ENCODE measurements at places on chromosomes 7 and 10.

- peak; percentile 36 for DNase-seq
Measured at GRCh38 chr7:64951250-64951848, 39.5 kb downstream of the ZNF117 start.

DNA sequence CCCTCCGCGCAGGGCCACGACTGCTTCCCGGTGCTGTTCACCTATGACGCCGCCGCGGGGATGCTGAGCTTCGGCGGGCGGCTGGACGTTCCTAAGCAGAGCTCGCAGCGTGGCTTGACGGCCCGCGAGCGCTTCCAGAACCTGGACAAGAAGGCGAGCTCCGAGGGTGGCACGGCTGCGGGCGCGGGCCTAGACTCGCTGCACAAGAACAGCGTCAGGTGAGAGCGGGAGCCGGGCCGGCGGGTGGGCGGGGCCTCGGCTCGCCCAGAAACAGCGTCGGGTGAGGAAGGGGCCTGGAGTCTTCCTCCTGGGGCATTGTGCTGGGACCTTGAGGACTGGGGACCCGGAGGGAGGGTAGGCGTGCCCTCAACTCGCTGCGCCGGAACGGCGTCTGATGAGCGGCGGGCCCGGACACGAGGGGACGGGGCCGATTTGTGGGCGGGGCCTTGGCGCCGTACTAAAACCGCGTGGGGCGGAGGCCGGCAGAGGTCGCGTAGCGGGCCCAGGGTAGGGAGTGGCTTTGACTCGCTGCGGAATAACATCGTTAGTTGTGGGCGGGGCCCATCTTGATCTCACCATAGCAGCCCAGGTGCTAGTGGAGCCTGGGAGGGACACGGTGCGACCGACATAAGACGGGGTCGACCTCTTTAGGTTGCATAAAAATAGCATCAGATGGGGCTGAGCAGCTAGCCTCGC is 15.6 kb downstream of the PDAP1 start:
- DNase-seq: no peak

DNA sequence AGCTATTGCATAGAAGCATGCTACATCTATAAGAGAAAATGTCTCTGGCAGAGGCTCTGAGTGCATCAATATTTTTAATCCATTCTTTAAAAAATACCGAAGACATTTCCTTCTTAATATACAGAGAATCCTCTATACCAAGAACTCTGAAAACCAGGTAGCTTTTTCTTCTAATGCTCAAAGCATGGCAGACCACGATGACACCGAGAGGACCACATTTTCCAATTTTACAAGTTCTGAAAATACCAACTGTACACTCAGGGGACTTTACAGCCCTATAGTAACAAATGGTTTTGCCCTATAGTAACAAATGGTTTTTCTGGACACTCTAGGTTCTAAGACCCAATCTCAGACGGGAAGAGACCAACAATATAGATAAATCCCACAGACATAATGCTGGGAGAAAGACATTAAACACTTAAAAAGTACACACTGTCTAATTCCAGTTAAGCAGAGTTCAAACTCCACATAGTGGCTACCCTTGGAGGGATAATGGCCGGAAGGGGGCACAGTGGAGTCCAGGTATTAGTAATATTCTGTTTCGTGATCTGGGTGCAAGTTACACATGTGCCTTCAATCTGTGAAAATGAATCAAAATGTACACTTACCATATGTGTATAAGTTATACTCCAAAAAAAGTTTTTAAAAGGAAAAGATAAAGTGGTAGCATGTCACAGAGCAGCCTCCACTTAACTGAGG is 26.2 kb downstream of the CCDC6 start:
- no peak for DNase-seq

- DNase-seq: peak; percentile 29
Measured at GRCh38 chr10:59240582-59241183, 64.2 kb downstream of the PHYHIPL start.

DNA sequence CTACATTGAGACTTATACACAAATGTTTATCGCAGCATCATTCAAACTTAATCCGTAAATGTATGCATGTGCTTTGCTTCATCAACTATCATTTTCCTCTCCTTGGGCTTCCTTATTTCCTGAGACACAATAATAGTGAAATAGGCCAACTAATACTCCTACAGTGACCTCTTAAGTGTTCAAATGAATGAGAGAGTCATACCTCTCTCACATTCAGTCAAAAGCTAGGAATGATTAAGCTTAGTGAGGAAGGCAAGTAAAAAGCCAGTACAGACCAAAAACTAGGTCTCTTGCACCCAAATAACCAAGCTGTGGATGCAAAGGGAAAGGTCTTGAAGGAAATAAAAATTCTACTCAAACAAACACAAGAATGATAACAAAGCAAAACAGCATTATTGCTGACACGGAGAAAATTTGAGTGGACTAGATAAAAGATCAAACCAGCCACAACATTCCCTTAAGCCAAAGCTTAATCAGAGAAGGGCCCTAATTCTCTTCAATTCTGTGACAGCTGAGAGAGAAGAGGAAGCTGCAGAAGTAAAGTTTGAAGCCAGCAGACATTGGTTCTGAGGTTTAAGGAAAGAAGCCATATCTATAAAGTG is 72.3 kb downstream of the GLCCI1 start:
- DNase-seq: no peak

GRCh38 chr7:155917836-155918430 is 105.7 kb upstream of the SHH start:
- DNase-seq: no peak

GRCh38 chr7:111750228-111750627 is 187.9 kb upstream of the IMMP2L start:
- DNase-seq: no peak

DNA sequence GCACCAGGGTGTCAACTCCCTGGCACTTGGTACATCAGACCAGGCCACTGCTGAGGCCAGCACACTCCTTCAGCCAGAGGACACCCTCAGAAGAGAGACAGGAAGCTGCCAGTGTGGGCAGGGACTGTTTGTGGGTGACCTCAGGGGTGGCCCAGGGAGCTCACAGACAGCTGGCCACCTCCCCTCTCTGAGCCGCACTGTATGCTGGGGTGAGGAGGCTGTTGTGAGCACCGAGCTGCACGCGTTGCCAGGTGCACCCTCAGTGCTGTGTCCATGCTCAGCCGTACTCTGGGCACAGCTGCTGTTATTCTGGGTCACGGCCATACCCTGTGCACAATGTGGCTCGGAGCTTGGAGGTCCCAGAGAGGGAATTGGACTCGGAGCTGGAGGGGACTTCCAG is 61.5 kb upstream of the NANOS1 start:
- no peak for DNase-seq

DNA sequence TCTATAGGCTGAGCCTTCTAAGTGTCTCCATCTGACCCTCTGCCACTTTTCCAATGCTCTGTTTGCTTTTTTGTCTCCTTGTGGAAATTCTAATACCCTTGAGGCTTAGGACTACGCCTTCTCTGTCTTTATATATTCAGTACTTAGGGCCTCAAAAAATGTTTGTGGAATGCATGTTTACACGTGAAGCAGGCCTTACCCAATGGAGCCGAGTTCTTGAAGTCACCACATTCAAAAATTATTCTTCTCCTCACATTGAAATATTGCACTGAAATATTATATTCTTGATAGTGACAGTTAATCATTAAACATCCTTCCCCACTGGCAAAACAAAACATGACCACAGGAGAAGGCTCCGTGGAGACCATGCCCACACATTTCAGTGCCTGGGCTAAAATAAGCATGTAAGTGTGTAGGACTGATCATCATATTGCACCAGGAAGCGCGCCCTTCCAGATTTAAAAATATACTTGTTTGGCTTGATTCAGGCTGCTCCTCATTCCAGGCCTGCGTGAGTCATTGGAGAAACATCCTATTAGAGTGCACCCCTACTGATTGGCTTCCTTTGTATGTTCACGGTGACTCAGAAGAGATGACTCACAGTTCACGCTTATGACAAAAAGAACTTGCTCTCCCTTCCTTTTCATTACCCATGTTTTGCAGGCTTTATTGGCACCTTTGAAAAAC is 307.4 kb upstream of the AOAH start:
- no peak for DNase-seq

DNA sequence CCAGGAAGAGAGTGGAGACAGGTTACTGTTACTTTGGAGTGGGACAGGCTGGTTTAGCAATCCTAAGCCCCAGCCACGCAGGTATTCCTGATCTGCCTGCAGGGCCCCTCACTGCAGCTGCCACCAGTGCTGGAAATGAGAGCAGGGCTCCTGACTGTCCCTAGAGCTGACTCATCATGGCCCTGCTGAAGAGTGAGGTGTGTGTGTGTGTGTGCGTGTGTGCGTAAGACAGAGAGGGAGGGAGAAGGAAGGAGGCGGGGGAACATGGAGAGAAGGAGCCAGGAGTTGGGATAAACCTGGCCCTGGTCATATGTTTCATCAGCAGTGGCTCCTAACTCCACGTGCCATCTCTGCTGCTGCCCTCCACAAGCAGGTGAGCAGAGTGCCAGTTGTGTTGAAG is 3.6 kb downstream of the FOXI2 start:
- no peak for DNase-seq

GRCh38 chr10:50619882-50620281 is 3.9 kb downstream of the SGMS1 start:
- no peak for DNase-seq

GRCh38 chr10:96660297-96660696 is 60.0 kb downstream of the PIK3AP1 start:
- DNase-seq: no peak

DNA sequence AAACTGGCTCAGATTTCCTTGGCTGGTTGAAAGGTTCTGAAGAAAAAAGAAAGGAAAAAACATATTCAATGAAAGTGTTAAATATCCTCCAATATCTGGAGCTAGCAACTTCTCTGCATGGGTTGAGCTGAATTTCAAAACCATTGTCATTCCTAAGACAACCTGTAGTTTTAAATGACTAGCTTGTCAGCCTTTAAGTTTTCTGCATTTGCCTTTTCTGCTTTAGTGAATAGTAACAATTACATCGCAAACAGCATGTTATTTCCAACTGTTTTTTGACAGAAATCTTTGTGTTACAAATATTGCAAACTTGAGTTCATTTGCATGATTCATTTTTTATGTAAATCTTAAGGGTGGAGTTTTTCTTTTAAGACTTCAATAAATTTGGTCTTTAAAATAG is 852.3 kb upstream of the CELF2 start:
- no peak for DNase-seq

DNA sequence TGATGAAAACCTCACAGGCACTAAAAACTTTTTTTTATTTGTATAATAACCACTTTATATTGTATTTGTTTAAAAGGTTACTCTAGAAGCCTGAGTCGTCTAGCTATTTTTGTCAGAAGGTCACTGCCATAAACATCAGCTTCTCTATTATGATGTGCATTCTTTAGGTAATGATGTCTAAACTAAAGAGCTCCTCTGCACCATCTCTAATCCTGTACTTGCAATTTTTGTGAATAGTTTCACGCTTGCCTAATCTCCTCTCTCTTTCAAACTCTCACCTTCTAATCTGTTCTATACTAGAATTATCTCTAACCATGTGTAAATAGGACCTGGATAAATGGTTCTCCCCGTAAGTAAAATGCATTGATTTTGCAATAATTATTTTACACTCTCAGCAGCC is 10.5 kb upstream of the CHUK start:
- no peak for DNase-seq

DNA sequence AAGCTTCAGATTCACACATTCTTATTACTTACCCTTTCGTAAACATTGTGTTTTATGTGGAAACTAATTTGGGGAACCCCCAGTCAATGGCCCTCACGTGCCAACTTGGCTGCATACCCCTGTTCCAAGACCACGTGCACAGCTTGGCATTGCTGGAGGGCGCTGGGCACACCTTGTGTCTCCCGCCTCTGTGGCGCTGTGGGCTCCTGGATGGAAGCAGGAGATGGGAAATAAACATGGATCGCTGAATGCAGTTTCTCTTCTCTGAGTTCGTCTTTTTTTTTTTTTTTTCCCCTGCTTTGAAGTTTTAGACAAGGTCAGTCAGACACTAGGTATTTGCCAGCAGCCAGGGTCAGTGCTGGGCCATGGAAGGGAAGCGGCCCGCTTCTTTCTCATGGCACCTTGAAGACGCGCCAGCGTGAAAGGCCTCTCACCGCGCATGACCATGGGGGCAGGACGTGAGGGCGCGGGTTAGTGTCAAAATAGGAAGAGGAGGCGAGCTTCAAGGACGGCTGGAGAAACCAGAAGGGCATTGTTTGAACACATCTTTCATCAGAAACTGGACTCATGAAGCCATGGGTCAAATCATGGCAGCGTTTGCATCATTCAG is 27.3 kb downstream of the BNIP3 start:
- DNase-seq: no peak

GRCh38 chr10:115861864-115862263 is 411.1 kb downstream of the GFRA1 start:
- DNase-seq: no peak

GRCh38 chr10:108204528-108205305 is 1040.2 kb upstream of the SORCS1 start:
- DNase-seq: peak; percentile 47

- no peak for DNase-seq
Measured at GRCh38 chr10:114687459-114687858, 29.4 kb upstream of the ABLIM1 start.

DNA sequence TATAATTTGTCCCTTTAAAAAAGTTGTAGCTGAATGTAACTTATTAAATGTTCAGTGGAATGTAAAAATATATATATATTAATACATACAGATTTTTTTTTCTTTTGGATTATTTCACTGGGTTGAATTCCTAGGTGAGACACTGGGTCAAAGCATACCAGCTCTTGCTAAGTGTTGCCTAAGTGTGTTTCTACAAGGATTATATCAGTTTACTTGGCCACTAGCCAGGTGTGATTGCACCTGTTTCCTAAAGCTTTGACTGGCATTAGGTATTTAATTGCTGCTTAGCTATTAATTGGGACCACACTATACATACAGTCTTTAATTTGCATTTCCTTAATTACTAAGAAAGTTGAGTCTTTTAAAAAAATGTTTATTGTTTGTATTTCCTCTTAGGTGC is 5.5 kb upstream of the ELOVL3 start:
- no peak for DNase-seq

- DNase-seq: no peak
Measured at GRCh38 chr7:7254908-7255307, 72.6 kb downstream of the C1GALT1 start.

- DNase-seq: no peak
Measured at GRCh38 chr10:114577133-114577532, 80.9 kb downstream of the ABLIM1 start.

- no peak for DNase-seq
Measured at GRCh38 chr7:148828965-148829364, 55.1 kb downstream of the EZH2 start.

DNA sequence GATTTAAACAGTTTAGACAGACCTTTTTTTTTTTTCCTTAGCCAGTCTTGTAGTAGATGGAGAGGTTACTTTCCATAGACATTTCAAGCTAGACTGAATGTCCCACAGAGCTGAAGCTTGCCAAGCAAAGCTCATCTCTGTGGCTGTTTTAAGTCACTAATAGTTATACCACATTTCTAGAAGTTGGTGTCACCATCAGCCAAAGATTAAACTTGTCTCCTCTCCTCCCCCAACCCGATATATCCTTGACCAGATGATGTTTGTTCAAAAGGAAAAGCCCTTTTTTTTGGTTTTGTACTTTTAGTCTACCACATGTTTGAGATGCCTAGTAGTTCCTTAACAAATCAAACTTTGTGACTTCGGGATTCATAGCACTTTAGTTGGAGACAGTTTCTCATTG is 66.1 kb downstream of the ADD3 start:
- no peak for DNase-seq

Data from right renal cortex interstitium (tissue), 3 donors.